ENCODE measurements at places on chromosomes 2 and 18.

DNA sequence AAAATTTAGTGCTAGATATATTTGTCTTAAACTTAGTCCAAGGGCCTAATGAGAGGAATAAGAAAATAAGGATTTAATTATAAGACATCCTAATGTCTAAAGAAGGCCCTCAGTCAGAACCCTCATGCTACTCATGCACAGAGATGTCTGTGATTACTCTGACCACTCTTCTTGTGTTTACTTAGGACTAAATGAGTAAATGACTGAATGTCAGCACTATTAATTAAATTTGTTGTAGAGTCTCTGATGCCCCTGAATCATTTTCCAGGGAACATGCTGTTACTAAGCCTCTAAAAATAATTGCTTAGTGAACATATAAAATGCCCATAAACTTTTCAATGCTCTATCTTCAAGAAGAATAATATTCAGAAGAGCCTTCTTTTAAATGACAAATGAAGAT lies 32.4 kb downstream of the GULP1 start:
- DNase-seq, result no peak

DNA sequence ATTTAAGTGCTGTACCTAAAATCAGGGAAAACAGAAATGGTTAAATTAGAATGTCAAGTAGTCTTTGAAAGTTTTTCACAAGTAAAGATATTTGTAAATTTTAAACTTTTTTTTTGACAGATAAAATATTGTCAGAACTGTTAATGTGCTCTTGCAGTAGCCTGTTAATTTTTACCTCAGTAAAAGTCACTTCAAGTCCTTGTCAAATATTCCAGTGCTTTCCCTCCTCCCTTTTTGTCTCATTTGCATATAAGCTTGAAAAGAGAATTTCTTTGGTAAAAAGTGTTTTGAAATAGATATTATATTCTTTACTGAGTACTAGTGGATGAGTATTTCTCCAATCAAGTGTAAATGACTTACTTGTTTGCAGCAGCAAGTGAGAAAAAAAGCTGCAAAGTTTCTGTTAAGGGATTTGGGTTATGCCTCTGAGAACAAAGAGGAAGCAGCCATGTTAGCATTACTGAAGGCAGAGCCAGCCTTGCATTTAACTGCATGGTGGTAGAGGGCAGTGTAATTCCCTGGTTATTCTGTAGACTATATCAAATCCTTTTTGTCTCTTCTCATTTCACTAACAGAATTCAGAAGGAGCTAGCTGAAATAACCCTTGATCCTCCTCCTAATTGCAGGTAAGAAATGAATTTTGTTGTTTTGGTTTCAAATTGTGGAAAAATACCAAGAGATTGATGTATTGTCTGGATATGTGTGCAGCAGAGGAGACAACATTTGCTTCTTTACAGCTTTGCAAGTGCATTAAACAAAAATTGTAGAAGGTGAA lies 3.2 kb downstream of the UBE2E3 start:
- DNase-seq, result peak; percentile 90

DNA sequence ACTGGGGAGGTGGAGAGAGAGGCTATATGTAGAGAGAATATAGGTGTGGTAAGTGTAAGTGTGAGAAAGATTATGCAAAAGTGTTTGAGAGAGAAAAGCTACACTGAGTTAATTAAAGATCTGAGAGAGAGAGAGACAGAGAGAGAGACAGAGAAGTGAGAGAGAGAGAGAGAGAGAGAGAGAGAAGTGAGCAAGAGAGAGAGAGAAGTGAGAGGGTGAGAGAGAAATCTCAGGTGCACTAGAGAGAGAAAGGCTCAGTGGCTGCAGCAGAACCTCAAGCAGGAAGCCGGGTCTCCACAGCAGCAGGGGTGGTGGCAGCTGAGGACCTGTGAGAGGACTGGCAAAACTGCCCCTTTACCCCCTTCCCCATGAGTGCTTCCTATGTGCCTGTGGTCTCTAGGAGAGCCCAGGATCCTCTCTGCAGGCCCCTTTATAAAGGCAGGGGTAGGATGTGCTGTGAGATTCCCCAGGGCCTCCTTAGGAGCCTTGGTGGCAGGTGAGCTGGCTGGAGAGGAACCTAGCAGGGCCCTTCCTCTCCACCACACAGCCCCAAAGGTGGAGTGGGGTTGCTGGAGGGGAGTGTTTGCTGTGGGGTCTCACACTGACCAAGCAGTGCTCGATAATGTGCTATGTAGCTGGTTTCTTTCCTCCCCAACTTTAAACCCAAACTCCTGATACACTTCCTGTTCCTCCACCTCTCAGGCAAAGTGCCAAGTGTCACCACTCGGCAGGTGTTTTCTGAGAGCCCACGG lies 52.6 kb downstream of the SLC4A5 start:
- DNase-seq, result no peak

- DNase-seq, result no peak
Observed at GRCh38 chr2:3475771-3476170, 43.6 kb downstream of the ADI1 start.

DNA sequence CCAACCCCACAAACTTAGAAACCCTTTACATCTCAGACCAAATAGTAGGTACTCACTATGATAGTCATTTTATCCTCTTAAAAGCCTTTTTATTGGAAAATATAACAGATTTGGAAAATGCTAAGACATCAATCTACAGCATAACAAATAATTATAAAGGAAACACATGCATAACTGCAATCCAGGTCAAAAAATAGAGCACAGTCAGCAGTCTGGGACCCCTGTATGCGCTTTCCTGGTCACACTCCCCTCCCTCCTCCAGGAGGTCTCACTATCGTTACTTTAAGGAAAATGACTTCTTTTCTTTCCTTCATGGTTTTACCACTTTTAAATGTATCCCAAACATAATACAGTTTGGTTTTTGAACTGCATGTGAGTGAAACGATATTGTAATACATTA lies 90.5 kb upstream of the CCDC150 start:
- no peak for DNase-seq

DNA sequence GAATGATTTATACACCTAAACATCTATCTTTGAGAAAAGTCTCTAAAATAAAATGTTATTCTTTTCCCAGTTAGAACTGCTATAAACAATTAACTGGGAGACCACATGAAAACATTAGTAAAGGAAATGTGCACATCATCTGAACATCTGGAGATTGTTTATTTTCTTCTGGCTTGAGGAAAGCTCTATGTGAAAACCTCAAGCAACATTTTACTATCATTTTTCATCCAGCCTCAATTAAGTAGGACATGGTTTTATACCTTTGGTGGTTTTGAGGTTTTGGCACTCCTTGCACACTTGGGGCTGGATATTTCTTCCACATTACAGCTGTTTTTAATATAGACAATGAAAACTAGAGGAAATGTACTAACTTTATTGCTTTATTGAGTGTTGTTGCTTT lies 609.5 kb upstream of the SLC8A1 start:
- DNase-seq, result no peak

GRCh38 chr2:238802957-238803356 lies 44.9 kb upstream of the TWIST2 start:
- no peak for DNase-seq

GRCh38 chr2:39736640-39737039 lies 42.4 kb downstream of the THUMPD2 start:
- no peak for DNase-seq

GRCh38 chr18:49273241-49273880 lies 187.1 kb downstream of the DYM start:
- no peak for DNase-seq

DNA sequence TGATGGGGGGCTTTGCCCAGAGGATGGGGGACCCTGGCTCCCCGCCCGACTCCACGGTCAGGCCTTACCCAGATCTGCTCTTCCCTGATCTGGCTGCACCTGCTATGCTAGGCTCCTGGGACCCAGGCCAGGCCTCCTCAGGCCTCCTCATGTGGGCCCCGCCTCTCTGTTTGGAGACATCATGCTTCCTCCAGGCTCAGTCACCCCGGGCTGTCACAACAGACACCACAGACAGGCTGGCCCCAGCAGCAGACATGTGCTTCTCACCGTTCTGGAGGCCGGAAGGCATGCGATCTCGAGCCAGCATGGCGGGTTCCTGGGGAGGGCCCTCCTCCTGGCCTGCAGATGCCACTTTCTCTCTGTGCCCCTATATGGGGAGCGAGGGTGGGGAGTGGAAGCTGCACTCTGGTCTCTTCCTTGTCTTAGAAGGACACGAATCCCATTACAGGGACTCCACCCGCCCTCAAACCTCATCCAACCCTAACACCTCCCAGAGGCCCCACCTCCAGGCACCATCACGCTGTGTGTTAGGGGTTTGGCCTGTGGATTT lies 10.8 kb upstream of the NEU4 start:
- DNase-seq, result no peak

DNA sequence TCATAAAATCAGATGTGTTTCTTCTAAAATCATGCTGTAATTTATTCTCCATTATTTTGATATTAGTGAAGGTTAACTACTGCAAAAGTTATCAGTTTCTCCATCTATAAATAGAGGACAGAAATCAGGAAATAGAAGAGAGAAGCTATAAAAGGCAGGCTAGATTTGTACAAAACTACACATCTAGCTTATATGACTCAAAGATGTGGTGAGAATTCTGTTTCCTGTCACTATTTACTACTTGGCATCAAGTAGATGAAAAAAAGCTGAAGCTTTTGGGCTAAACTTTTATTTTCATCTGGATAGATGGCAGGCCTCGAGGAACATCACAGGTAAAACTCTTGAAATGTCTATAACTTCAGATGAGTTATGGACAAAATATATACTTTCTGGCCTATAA lies 49.8 kb upstream of the NAB1 start:
- DNase-seq, result no peak

DNA sequence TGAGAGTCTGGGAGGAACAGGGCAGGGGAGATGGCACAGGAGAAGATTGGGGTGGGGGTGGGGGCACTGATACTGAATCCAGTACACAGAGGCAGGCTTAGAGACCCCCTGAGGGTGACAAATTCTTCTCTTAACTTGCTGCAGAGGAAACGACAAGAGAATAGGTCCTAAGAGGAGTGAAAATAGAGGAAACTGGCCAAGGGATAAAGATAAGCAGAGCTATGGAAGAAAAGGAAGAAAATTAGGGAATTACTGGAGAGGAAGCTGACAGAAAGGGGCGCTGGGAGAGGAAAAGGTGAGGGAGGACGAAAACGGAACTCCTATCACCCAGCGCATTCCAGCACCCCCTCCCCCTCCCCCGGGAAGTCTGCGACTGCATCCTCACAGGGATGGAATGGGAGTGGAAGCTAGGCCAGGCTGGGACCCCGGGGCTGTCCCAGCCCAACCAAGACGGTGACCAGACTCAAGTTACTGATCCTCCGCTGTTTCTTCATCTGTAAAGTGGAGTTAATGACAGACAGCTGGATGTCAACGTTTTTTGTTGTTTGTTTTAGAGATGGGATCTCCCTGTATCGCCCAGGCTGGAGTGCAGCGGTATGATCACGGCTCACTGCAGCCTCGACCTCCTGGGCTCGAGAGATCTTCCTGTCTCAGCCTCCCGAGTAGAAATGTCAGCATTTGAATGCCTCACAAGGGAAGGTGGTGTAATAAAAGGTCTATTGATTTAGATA lies 2.6 kb upstream of the EMX1 start:
- no peak for DNase-seq

GRCh38 chr18:79742076-79742475 lies 55.7 kb upstream of the KCNG2 start:
- no peak for DNase-seq

DNA sequence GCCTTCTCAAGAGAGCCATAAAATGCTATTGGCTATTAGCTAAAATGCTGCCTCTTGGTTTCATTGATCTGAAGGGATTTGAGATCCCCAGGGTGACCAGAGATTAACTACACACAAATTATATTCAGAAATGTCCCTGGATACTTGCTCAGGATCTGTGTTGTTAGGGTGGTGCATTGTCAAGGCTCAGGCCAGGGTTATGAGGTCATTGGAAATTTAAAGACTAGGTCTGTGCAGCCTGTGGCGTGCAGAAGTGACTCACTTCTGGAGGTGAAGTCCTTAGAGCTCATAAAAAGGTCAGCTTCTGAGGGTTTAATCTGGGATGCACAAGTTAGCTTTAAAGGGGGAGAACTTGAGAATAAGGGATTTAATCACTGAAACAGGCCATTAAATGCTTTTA lies 23.5 kb downstream of the LRRTM1 start:
- no peak for DNase-seq

DNA sequence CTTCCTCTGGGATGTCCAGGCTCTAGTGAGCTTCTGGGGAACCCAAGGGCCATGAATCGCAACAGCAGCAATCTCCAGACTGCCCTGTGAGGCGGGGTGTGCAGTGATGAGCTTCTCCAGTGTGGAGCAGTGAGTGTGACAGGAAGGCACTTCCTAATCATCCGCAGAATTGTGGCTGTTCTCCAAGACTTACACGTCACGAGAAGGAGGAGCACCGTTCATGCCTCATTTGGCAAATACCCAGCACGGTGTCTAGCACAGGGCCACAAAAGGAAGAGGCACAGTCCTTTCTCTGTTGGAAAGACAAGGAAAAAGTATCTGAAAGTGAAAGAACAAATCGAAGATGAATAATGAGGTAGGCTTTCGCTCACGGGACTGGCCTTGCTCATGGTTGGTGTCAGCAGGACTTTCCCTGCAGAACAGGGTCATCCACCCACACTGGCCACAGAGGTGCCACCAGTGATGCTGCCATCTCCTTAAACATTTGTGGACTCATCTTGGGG lies 125.1 kb upstream of the HAAO start:
- DNase-seq, result no peak

DNA sequence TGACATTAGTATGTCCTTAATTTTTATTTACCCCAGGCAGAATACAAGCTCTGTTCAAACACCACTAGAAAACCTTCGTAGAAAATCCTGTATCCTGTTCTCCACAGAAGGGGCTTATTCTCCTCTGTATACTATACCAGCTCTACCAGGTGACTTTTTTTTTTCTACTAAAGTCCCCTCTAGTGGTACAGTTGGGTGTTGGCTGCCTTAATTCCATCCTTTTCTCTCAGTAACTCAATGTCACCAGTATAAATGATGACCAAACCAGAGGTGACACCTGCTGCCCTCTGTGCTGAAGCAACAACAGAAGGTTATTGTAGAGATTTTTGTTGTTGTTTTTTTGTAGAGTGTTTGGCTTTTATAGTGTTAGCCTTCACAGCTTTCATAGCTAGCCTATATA lies 1322.0 kb downstream of the LRP1B start:
- no peak for DNase-seq

DNA sequence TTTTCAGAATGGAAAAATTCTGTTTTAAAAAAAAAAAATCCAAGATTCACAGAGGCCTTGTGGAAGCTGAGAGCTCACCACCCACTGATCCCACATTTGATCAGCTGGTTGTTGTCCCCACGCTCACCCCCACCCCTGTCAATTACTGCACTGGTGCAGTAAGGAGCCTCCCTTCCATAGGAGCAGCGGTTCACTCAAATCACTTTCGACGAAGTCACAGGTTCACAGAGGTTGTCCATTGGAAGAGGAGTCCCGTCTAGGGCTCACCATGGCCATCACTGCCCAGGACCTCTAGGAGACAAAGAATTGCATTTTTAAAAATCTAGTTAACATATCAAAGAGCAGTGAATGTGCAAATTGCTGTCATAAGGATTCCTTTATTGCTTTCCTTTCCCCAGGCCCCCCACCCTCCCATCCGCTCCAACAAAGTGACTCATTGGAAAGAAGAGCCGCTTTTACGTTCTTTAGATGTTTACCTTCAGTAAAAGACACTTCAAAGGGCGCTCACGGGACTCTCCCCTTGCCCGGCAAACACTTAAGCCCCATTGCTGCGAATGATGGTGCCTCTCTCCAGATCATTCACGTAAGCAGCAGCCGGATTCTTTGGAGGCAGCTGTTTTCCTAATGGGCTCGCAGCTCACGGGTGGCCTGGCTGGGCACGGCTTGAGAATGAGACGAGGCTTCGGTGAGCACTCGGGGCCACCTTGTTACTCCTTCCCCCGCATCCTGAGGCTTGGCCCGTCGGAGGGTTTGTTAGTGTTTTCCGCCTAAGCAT lies 165.5 kb upstream of the SALL3 start:
- DNase-seq, result no peak

GRCh38 chr2:240184656-240185055 lies 44.2 kb upstream of the OTOS start:
- no peak for DNase-seq

All from Ammon's horn (tissue), 1 donor.